Muscle of leg (tissue), 16 donors: ENCODE measurements at places on chromosomes 4 and X. TPM values are rescaled to one million over a fixed set of nuclear protein-coding genes. Genes with fewer than 3 reads are reported as not detected.

DNA sequence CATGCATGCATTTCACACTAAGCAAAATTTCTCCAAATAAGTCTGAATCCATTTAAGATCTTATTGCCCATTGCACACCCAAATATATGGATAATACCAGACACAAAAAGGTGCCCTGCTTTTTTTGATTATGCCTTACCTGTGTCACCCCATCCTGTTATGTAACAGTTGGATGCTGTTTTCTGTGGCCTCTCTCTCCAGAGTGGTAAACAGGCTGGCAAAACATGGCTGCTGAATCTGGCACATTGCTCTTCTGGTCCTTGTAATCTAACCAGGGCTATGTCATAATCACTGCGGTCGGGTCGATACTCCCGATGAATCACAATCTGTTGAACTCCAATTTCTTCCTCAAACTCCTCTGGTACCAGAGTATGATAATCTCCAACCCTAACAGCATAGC lies 70.1 kb downstream of the PRSS12 start:
- DNase-seq: no peak

DNA sequence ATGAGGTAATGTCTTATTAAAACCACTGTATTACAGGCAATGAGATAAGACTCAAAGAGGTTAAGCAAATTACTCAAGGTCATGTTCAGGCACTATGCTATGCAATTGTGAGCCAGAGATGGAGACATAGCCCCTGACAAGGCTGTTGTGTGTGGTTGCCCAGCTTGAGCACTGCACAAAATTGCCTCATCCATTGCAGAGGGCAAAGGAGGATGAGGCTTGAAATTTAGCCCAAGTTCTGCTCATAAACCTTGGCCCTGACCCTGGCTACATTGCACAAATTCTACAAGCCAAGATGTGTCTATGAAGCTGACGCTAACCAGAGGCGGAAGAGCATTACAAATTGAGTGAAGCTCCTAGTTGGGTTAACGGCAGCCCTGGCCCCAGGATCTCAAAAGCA lies 65.6 kb upstream of the PGM2 start:
- no peak for DNase-seq

The MXRA5 gene
- total RNA-seq: 47.2 TPM

DNA sequence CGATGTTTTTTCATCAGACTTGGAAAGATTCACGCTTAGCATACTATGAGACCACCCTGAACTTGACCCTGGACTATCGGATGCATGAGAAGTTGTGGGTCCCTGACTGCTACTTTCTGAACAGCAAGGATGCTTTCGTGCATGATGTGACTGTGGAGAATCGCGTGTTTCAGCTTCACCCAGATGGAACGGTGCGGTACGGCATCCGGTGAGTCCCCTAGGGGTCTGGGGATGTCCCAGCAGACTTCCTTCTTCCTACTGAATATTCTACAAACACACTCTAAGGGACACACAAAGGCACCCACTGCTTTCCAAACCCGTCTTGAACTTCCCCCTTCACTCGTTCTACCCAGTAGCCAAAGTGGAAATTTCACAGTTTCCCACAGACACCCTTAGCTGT lies 9.3 kb downstream of the GABRQ start:
- no peak for DNase-seq

DNA sequence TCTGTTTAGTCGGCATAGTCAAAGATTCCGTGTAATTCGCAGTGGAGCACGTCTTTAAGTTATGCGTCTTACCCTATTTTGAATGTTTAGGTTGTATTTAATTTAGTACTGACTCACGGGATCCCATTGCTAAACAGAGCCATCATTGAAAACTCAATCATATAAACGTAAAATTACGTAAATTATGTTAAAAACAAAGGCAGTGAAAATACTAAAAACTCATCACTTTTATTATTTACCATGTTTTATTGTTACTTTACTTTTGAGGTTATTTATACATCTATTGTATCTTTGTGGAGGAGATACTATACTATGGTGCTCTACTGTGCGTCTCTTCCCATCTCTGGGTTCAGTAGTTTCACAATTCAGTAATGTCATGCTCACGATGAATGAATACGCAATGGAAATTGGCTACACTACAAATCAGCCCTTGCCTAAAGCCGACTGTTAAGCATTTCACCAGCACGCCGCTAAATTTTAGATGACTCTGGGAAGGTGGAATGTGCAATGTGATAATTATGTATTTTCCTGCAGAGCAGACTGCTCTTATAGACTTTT lies 944 bp downstream of the FUNDC2 start:
- peak; percentile 89 for DNase-seq

- DNase-seq: no peak
Measured at GRCh38 chr4:176981074-176981473, 188.4 kb upstream of the VEGFC start.

GRCh38 chr4:21790438-21791029 lies 158.0 kb downstream of the KCNIP4 start:
- DNase-seq: peak; percentile 34
